ENCODE measurements at places on chromosomes 2 and 18.

DNA sequence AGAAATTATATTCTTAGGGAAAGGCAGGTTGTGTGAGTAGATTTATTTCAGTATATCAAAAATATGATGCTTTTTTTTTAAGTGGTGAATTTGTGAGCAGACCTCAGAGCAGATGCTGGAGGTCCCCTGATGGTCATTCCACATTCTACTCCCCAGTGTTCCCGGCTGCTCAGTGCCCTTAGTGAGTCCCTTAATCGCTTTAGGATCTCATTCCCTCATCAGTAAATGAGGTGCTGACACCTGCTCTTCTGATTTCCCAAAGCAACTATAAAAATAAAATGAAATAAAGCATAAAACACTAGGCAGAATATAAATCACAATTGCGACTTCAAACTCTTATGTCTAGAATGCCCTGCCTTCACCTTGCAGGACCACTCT lies 216.2 kb upstream of the TNP1 start:
- no peak for DNase-seq

- DNase-seq, result no peak
These were observed 1.8 kb downstream of the B3GNT7 start for GRCh38 chr2:231397011-231397927.

GRCh38 chr2:223594259-223594658 lies 7.9 kb downstream of the SCG2 start:
- no peak for DNase-seq

GRCh38 chr2:236366049-236366387 lies 101.8 kb upstream of the ASB18 start:
- DNase-seq, result no peak

DNA sequence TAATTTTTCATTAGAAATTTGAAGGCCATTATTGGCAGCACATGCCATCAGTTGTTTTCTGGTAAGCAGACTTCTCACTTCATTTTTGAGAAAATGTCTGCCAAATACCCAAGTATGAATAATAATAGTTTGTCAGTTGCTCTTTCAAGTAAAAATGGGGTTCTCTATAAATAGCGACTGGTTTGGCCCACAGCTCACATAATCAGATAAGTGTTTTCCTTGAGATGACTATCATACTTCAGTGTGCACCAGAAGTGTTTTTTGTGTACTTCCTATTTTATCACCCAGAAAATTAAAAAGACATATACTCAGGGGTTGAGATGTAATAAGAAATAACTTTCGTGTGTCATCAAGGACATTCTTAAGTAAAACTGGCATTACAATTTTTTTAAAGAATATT lies 147.1 kb downstream of the PHLPP1 start:
- DNase-seq, result no peak

DNA sequence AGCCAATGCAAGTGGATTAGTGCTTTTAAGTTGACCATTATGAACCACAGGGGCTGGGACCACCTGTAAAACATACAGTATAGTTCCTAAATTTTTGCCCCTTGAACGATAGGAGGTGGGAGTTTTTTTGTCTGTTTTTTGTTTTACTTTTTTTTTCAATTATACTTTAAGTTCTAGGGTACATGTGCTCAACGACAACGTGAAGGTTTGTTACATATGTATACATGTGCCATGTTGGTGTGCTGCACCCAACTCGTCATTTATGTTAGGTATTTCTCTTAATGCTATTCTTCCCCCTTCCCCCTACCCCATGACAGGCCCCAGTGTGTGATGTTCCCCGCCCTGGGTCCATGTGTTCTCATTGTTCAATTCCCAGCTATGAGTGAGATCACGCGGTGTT lies 1797.9 kb upstream of the PIK3C3 start:
- DNase-seq, result no peak

DNA sequence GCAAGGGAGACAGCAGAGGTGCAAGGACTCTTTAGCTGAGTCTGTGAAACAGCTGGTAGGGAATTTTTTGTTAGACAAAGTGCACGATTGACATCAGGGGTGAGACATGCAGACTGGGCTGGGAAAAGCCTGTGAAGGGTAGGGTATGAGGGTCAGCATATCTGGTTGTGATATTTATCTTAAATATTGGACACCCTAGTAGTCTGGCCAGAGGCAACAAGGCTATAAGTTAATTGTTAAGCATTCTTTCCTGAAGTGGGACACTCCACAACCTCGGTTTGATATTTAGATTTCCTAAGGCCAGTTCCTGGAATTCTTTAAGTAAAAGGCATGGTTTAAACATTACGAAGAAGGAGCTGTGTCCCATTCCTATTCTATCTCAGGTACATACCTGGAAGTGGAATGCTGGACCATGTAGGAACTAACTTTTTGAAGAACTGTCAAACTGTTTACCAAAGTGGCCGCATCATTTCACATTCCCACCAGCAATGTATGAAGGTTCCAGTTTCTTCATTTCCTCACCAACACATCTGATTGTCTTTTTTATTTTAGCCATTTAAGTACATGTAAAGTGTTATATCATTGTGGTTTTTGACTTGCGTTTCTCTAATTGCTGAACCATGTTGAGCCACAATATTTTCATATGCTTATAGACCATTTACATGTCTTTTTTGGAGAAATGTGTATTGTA lies 22.5 kb downstream of the EHBP1 start:
- no peak for DNase-seq

GRCh38 chr2:43000242-43001054 lies 208.1 kb upstream of the HAAO start:
- DNase-seq, result no peak

GRCh38 chr2:130391058-130391871 lies 35.4 kb downstream of the PTPN18 start:
- DNase-seq, result peak; percentile 46

- DNase-seq, result no peak
These were observed 30.7 kb upstream of the IL1R1 start for GRCh38 chr2:102111823-102112222.

- no peak for DNase-seq
These were observed 15.3 kb upstream of the UGT1A9 start for GRCh38 chr2:233656443-233656842.

- no peak for DNase-seq
These were observed 90.3 kb downstream of the COX7A2L start for GRCh38 chr2:42270757-42271156.

DNA sequence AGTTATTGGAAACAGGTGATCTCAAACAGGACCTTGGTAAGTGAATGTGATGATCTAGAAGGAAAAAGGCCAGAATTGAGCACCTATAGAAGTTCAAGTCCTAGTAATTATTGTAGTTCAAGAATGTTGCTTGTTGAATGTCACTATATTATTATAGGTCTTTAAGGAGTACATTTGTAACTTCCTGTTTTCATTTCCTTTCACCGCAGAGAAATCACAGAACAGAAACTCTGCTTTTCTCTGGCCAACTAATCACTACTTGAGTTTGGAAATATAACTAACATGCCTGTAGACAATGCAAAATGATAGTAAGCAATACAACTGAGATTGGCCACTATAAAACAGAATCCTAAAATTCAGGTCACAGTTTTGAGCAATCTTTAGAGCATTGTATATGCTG lies 61.8 kb upstream of the EFEMP1 start:
- no peak for DNase-seq

All from activated CD8-positive, alpha-beta memory T cell treated with anti-CD3 and anti-CD28 coated beads for 1 hour (primary cell).